ENCODE measurements at places on chromosomes 12 and 14.

DNA sequence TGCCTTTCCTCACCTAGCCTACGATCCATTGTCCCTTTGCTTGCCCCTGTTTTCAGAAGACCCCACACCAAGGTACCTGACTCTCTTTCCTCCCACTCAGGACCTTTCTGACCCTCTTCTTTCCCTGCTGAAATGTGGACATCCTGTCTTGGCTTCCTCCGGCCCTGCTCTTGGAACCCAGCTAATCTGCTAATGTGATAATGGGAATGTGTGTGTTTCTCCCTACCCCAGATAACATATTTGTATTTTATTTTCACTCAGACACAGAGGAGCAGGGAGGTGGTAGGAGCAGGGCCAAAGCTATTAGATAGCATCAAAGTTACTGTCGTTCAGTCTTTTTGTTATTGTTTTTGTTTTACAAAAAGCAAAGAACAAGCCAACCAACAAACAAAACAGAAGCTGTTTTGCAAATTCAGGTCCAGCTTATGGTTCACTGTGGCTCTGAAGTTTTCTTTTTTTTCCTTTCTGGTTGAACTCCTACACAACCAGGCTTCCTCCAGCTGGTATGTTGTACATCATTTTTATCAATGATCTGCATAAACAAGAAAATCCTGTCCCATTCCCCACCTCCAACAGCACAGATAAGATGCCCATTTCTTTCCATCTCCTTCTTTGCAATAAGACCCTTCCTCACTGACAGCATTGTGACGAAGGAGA, 137.3 kb downstream of the C12orf75 start:
- no peak for DNase-seq

- no peak for DNase-seq
Measured at GRCh38 chr12:48016373-48017020, 12.2 kb upstream of the COL2A1 start.

DNA sequence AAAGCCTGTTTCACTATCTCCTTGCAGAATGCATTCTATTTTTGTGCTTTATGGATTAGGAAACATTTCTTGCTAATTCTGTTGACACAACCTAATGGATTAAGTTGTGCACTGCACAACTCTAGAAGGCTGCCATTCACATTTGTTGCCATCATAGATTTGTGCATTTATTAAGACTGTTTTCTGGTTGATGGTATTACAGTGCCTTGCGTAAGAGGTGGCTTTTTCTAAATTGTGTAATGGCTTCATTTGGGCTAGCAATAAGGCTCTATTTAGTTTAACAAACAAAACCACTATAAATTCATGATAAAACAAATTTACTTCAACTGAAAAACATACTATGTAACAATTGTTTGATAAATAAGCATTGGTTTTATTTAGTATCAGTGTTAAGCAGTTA, 175.9 kb downstream of the TRHDE start:
- DNase-seq, result no peak

DNA sequence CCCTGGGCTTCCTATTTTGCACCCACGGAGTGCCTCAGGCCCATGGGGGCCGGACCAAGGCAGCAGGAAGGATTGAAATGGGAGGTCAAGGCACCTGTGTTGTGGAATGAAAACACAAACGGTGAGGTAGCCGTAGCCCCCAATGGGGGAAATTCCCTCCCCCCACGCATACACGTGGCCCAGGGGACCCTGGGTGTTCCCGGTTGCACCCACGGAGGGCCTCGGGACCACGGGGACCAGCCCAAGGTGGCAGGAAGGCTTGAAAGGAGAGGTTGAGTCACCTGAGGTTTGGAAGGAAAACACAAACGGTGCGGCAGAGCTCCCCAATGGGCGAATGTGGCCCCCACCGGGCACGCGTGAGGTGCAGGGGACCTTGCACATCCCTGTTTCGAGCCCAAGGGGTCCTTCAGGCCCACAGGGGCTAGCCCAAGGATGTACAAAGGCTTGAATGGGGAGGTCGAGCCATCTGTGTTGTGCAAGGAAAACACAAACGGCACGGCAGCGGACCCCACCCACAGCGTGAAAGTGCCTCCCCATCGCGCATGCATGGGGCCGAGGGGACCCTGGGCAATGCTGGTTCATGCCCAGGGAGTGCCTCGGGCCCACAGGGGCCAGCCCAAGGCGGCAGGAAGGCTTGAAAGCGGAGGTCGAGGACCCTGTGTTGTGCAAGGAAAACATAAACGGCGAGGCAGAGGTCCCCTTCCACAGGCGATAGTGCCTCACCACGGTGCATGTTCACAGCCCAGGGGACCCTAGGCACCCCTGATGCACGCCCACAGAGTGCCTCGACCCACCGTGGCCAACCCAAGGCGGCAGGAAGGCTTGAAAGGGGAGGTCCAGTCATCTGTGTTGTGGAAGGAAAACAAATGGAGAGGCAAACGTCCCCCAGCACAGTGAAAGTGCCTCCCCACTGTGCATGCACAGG, 376.7 kb downstream of the ALG10 start:
- no peak for DNase-seq

DNA sequence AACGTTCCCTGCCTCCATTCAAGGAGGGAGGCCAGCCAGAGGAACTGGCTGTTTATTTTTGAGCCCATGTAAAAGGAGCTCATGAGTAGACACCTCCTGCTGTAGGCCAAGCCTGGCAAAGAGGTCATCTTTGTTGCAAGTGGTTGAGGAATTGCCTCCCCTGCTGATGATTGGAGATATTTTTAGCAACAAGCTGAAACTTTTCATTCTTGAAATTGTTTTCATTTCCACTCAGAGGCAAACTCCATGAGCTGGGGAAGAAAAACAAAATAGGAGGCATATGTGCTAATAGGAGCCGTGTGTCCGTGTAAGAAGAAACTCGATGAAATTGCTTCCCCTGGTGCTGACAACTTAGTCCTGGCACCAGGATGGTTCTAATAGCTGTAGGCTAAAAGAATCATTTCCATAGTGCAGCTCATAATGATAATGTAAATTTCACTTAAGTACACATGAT, 440.1 kb upstream of the FAR2 start:
- DNase-seq, result no peak

DNA sequence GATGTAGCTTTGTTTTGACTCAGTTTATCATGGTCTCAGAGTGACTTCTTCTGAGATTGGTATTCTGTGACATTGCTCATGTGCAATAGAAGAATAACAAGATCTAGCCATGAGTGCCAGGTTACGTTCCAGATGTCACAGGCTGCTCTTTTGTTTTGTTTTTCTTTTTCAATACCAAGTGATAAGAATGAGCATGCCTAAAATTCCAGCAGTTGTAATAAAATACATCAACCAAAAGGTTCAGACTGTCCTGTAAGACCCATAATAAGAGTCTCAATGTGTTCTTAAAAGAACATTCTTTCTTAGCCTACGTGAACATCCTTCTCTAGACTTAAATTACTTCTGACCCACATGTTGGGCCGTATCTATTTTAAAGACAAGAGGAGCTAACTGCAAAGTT, 669.2 kb downstream of the DIO2 start:
- no peak for DNase-seq

DNA sequence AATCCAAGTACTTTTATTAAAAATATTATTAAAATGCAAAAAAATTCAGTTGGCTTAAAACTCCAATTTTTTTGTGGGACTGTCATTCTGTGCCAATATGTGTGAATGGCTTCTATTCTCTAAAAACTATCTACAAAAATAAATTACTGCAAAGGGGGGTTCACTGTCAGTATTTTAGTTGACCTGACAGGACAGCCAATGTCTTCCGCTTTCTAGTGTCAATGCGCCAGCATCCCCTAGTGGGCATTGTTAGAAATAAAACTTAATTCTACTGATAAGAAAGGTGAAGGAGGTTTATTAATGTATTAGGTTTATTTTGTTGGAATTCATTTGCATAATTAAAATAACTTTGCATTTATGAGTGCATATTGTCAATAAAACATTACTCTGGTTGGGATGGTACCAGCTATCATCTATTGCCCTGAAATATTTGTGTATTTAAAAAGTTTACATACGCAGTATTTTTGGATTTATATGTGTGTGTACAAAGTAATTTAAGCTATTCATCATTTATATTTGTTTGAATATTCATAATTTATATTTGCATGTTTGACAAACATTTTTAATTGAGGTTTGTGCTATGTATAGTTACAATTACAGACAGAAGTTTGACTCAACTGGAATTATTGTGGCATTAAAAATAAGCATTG, 527.2 kb downstream of the FLRT2 start:
- no peak for DNase-seq

- no peak for DNase-seq
Measured at GRCh38 chr12:100141666-100141997, 1.0 kb downstream of the BLTP3B start.

GRCh38 chr14:77302926-77303325, 17.8 kb downstream of the POMT2 start:
- DNase-seq, result no peak

- DNase-seq, result no peak
Measured at GRCh38 chr14:61625165-61625564, 70.1 kb upstream of the HIF1A start.

- DNase-seq, result no peak
Measured at GRCh38 chr12:26402648-26403047, 207.3 kb downstream of the SSPN start.

DNA sequence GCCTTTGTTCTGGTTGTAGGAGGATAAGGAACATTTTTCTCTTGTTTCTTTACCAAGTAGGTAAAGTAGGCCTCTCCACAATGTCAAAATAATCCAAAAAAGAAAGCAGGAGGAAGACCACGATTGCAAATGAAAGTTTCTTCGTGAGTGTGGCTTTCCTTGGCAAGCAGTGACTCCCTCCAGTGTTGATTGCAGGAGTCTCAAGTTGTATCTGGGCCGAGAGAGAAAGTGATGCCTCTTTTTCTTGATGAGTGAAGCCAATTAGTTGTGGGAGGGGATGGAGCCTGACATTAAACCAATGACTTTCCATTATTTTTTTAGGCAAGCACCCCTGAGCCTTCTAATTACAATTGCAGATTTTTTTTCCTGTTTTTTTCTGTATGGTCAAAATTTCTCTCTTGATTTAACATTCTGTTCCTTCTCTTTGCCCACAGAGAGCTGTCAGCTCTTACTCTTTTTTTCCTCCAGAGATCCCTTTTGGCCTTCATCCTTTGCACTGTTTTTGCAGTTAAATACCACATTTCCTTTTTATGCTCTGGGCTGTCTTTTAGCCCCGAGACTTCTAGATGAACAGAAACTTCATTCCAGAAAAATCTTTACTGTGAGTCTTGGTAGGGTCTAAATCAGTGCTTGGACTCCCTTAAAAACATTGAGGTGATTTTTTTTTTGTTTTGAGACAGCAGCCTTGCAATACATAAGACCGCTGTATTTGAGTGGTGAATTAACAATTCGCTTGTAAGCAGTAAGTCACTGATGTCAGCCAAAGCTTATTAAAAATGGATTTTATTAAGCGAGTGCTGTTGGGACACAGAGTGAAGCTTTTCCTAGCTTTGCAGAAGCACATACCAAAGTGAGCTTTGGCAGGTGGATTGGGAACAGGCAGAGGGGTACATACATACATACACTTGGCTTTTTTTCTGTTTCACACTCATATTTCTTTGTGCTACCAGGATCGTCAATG, 15.8 kb downstream of the FBXW8 start:
- no peak for DNase-seq

GRCh38 chr12:109097435-109098182, at the start of gene UNG:
Gene UNG (plus strand): TSS chr12:109097597. CDS start chr12:109097680, 83 bp downstream.
- peak; percentile 94 for DNase-seq

DNA sequence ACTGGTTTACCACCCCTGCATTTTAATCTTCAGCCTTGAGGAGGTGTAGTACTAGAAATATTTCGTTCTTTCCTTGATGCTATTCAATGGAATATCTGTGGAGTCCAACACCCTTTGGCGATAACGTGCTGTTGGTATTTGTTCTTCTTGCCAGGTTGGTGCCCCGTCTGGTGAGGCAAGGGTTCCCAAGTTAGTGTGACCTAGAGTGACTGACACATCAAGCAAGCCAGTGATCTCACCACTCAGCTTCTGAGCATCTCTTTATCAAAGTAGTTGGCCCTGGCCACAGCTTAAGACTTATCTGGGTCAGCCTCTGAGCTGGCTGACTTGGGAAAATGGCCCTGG, 60.2 kb downstream of the PLXNC1 start:
- peak; percentile 14 for DNase-seq

DNA sequence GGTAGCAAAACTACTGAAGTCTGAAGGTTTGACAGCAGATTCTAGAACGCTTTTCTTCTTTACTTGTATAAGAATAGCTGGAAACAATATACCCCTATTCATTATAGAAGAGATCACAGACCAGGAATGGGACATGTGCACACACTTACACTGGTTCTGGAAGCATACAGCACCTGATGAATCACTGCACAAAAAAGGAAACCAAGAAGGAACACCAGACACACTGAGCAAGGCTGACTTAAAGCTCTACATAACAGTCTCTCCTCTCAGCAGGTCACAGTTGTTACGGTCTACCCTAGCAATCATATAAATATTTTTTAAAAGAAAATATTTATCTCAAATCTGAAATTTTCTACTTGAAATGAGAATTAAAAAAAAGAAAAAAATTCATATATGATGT, 13.5 kb downstream of the ATP2B1 start:
- no peak for DNase-seq

- no peak for DNase-seq
Measured at GRCh38 chr14:68394764-68395143, 398.1 kb downstream of the ZFP36L1 start.

GRCh38 chr12:129300011-129300410, 446.7 kb downstream of the GLT1D1 start:
- no peak for DNase-seq

- no peak for DNase-seq
Measured at GRCh38 chr12:3223601-3224529, 146.7 kb downstream of the TSPAN9 start.

GRCh38 chr12:3182426-3182825, 105.2 kb downstream of the TSPAN9 start:
- DNase-seq, result no peak

- DNase-seq, result no peak
Measured at GRCh38 chr12:120846721-120847120, 57.4 kb downstream of the SPPL3 start.

DNA sequence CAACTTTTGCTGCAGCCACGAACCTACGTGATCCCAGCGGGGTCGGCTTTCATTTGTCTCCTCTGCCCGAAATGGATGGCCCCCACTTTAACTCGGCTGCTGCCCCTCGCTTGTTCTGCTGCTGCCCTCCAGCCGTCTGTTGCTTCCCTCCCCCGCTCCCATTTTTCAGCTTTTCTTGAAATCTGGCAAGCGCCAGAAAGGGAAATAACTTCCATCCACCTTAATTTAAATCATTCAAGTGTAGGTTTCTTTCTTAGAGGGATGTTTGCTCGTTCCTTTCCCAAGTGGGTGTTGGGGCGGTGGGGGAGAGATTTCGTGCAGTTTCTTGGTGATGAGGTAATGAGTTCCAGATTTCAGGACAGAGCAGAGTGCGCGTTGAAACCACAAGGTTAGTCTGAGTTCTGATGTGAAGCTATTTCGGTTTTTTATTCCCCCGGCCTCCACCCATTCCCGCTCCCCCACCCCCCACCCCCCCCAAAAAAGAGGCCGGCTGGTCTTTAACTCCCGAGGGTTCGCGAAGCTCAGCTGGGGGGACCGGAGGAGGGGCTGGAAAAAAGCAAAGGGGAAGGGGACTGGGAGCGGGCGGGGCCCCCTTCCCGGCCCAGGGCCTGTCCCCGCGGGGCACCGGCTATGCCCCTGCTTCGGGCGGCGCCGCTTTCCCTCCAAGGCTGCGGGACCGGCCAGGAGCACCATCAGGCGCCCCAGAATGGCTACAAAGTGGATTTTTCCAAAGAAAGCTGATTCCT, 2.2 kb upstream of the ZFP36L1 start:
- DNase-seq, result no peak

- DNase-seq, result no peak
Measured at GRCh38 chr12:16020031-16020430, 108.9 kb downstream of the DERA start.

- DNase-seq, result no peak
Measured at GRCh38 chr14:22888662-22889061, 5.6 kb downstream of the REM2 start.

GRCh38 chr12:62631471-62632410, 165.1 kb downstream of the MON2 start:
- no peak for DNase-seq

All from stimulated activated CD4-positive, alpha-beta T cell treated with anti-CD3 and anti-CD28 coated beads, TNF-alpha, amount 100 ng/mL, for 4 hours (primary cell).